ENCODE measurements at places on chromosomes 16 and 17.
A peak's percentile ranks its signal among the peaks of the same experiment; 100 is the strongest.

- DNase-seq: no peak
Measured at GRCh38 chr16:1171001-1171400, 18.1 kb downstream of the CACNA1H start.

DNA sequence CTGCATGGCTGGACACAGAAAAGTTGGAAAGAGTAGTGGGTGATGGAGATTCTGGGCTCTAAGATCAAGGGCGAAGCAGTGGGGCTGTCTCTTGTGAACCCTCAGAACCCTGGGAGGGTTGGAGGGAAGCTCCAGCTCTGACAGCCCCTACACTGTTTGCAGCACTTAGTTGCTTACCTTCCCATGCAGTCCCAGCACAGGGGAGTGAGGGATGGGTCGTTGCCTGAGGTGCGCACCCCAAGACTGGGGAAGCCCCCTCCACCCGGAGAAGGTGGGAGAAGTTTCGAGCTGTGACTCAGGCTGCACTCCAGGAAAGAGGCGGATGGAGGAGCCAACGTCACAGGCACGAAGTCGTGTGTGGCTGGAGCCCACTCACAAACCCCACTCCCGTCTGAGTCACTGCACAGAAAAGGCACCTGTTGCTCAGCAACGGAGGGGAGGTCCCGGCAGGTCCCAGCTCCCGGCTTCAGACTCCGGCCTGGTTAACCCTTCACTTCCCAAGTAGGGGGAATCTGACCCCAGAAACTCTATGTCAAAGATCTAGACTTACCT, 60.1 kb downstream of the AIPL1 start:
- peak; percentile 85 for DNase-seq

DNA sequence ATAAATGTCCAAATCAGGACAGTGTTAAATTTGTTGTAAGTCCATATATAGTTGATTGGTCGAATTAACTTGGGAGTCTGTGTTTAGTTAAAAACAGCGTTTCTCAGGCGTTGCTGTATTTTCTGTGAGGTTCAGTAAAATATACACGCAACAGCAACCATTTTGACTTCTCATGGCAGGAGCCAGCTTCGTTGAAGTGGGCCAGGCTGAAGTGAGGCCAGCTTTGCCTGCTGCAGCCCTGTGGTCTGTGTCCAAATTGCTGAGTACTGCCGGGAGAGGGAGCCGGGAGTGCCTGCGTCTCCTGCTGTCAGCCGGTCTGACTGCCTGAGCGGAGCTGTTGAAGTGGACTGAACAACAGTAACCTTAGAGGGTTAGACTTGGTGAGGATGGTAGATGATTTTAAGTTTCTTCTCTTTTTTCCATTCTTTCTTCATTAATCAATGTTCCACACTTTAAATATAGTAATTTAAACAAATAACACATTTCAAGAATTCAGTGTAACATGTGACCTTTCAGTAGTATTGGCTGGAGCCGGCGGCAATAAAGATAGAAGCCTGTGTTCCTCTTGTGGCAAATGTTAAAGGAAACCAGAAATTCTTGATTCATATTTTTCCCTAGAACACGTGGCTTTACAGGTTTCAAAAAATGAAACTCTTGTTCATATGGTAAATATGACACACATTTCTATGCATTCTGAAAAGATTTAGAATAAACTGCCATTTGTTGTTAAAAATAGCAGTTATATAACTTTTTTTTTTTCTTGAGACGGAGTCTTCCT, 37.0 kb upstream of the ZNF750 start:
- no peak for DNase-seq

GRCh38 chr17:61205931-61206330, 193.7 kb upstream of the TBX2 start:
- DNase-seq: no peak

Data from vagina (tissue), 2 donors.